ENCODE measurements at places on chromosomes 12 and 14.
A peak's percentile ranks its signal among the peaks of the same experiment; 100 is the strongest.

- no peak for DNase-seq
Measured at GRCh38 chr12:120378036-120378435, 9.1 kb upstream of the MSI1 start.

GRCh38 chr12:51527966-51528365 lies 63.1 kb upstream of the SCN8A start:
- DNase-seq, result no peak

DNA sequence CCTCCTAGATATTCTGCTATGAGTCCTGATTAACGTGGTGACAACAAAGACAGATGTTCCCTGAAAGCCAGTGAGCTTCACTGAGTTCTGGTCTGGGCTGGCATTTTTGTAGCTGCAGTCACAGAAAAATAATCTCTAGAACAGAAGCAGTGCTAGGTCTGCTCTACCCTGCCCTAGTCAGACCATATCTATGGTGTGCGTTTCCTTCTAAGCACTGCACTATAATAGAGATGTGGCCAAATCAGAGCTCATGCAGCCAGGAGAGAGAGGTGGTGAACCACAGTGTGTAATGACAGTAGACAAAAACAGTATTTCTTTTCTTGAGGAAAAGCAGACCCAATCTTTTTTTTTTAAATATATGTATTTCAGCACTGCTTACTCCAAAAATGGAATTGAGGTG lies 76.3 kb downstream of the CMAS start:
- DNase-seq, result no peak

DNA sequence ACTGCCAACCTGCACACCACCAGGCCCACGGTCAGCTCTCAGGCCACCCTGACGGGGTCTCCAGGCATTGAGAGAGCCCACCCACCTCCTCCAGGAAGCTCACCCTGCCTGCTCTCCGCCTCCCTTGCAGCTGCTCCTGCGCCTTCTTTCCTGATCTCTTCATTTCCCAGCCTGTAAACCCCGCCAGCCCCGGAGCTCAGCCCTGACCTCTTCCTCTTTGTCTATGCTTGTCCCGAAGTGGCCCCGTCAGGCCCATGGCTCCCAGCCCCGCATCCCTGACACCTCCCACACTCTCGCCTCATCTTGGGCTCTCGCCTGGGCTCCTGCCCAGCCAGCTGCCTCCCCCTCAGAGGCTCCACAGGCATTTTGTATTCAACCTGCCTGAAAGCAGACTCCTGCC lies 139.3 kb downstream of the CALM1 start:
- no peak for DNase-seq

- DNase-seq, result no peak
Measured at GRCh38 chr14:94239406-94239805, 53.7 kb downstream of the SERPINA10 start.

DNA sequence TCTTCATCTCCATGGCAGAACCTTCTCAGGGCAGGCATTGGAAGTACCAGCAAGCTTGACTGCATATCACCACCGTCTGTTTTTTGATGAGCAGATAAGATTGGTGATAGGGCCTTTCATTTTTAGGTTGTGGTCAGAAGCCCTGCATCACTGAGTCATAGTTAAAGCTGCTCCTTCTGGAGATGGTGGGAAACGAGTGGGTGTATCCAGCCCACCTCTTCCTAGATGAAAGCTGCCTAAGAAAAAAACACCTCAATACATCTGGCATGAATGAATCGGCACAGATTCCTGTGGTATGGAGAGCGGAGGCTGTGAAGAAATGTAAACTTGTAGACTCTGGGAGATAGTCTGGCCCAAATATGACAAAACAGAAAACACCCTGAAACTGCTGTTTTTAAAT lies 248.7 kb upstream of the EGLN3 start:
- no peak for DNase-seq

DNA sequence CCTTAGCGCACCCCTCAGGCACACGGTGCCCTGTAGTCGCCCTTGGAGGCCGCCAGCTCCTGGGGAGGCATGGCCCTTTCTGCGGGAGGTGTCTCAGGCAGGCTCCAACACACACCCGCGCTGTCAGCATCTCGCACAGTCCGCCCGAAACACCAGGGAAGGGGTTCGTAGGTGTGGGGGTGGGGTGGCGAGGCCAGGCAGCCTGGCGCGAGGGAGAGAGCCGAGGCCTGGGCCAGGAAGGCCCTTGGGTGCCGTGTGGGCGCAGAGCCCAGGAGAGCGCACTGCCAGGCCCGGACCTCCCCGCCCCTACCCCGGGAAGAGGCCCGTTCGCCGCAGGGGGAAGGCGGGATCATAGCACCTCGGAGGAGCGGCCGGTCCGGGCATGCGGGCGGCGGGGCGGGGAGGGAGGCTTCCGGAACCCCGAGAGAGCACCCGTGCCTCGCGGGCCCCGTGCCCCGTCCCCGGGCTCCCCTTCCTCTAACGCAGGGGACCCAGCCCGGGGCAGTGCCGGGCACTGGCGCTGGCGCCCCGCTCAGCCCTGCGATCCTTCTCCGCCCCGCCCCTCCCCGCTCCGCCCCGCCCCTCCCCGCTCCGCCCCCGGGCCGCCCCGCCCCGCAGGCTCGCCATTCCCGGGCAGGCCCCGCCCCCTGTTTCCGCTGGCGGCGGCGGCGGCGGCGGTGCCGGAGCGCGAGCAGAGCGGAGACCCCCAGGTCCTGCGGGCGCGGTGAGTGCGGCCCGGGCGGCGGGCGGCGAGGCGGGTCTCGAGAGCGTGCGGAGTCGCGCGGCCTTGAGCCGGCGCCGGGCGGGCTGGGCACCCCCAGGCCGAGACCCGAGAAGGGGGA lies at the start of gene TSPAN9:
Gene TSPAN9, plus strand, starts transcription at position 650 of the 842 bp plus-strand sequence. CDS start 123,815 bp downstream, outside the sequence.
- no peak for DNase-seq

- no peak for DNase-seq
Measured at GRCh38 chr12:27523305-27523641, 733 bp upstream of the PPFIBP1 start.

- no peak for DNase-seq
Measured at GRCh38 chr14:94952097-94952496, 182.2 kb upstream of the GSC start.

DNA sequence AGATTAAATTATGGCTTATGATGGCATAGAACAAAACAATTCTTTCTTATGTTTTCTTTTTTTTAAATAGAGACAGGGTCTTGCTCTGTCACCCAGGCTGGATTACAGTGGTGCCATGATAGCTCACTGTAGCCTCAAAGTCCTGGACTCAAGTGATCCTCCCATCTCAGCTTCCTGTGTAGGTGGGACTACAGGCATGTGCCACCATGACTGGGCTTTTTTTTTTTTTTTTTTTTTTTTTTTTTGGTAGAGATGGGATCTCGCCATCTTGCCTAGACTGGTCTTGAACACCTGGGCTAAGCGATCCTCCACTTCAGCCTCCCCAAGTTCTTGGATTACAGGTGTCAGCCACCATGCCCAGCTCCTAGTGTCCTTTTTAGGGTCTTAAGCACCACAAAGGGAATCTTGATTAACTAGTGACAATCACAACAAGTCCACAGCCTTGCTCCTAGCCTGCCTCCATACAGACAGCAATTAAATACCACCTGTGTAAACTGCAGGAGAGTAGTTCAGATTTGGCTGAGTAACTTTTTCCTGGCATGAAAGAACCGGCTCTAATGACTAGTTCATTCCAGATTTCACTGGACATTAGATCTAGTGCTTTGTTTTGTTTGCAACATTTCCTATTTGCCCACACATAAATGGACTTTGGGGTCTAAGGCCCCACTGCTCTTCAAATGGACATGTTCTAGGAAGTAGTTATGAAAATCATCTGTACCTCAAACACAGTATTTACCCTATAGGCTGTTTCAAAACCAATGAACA lies 61.6 kb downstream of the SH2B3 start:
- DNase-seq, result no peak

- DNase-seq, result peak; percentile 24
Measured at GRCh38 chr12:131642101-131642540, 68.8 kb upstream of the SFSWAP start.

- DNase-seq, result no peak
Measured at GRCh38 chr12:126160912-126161311, 1095.7 kb downstream of the AACS start.

DNA sequence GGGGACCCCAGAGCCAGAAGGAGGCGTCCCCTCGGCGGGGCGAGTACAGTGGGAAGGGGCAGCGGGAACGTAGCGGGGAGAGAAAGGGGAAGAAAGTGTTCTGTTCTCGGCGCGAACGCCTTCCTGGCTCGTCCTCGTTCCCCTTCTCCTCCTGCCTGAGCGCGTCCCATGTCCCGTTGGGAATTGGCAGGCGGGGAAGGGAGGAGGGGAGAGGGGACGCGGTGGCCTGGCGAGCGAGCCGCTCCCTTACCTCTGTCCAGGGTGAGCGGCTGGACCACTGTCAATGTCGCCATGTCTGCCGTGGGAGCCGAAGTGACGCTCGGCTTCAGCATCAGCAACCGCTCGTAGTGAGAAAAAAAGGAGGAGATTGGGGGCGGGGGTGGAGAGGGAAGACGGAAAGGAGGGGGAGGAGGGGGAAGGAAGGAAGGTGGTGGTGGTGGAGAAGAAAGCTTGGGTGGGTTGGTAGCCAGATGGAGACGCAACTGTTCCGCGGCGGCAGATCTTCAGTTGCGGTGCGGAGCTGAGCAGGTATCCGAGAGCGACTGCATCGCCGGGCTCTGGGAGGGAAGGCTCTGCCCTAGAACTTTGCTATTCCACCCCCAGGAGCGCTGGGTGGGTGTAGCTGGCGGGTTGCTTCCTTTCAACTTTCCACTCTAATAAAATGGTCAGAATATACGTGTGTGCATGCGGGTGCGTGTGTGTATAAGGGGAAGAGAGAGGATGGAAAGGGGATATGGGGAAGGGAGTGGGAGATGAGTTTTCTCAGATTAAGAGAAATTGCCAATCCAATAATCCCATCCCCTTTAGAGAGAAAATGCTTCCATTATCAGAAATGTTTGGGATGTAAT lies at the start of gene LIN7A:
Gene LIN7A, minus strand, starts transcription at position 544 of the 848 bp plus-strand sequence. Its CDS starts 212 bp downstream, at position 332.
- DNase-seq, result no peak

DNA sequence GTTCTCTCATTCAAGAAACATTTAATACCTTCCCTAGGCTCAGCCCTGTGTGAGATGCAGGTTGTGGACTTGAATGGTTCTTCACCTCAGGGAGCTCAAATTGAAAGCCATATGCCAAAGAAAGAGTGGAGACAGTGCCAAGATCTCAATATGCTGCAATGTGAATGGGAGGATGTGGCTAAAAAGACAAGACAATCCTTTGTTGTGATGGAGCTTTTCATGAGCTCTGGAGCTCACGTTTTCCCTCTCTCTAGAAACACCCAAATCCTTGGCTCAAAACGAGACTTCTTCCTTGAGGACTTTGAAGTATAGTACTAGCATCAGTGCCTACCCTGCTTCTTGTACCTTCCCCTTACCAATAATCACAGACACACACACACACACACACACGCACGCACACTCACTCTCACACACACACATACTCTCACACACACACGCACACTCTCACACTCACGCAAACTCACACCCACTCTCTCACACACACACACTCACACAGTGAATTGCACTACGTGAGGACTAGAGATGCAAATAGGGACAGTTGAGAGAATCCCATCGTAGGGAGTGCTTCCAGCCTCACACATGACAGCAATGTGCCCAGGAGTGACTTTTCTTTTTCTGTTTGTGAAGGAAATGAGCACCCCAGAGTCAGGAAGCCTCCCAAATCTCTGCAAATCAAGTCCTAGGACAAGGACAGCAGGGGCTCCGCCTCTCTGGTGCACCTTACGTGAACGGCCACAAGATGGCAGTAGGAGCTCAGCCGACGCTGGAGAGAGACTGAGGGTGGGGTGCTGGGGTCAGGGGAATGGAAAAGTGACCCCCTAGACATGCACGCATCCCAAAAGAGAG lies 231.4 kb downstream of the PCNX1 start:
- peak; percentile 21 for DNase-seq

DNA sequence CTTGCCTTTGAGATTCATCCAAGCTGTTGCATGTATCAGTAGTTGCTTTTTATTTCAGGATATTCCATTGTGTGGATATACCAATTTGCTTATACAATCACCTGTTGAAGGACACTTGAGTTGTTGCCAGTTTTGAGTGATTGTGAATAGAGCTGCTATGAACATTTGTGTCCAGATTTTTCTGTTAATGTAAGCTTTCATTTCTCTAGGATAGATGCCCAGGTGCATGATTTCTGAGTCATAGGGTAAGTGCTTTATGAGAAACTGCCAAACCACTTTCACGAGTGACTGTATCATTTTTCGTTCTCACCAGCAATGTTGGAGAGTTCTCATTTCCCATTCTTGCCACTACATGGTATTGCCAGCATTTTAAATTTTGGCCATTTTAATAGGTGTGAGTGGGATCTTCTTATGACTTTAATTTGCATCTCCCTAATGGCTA lies 434.6 kb upstream of the RGS6 start:
- no peak for DNase-seq

- peak; percentile 22 for DNase-seq
Measured at GRCh38 chr12:40946612-40947194, 241.4 kb upstream of the PDZRN4 start.

GRCh38 chr14:55921511-55921910 lies 196.7 kb upstream of the PELI2 start:
- no peak for DNase-seq

DNA sequence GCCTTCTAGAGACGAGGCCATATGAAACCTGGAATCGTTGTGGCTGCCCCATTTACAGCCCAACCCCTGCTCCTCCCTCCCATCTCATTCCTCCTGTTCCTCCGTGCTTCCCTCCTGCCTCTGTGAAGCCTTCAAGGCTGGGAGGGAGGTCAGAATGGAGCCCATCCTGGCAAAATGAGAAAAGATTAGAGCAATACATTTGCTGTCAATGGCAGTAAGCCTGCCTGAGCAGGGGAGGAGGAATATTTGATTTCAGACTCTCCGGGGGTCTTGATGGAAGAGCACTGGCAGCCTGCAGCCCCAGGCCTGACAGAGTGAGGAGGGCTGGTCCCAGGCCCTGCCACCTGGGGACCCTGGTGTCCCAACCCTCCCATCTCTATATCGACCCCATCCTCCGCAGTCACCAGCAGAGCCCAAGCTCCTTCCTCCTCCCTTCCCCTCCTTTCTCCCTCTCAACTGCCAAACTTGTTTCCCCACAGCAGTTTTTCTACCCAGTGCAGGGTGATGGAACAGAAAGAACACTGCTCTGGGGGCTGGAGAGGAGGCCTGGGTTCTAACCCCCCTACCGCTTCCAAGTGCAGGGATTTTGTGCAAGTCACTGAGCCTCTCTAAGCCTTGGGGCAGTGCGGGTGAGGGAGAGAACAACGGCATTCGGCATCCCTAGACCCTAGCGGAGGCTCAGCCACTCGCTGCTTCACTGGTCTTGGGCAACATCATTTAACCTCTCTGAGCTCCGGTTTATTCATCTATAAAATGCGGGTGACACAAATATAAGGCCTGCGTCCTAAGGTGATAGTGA lies 16.0 kb upstream of the RACGAP1 start:
- no peak for DNase-seq

DNA sequence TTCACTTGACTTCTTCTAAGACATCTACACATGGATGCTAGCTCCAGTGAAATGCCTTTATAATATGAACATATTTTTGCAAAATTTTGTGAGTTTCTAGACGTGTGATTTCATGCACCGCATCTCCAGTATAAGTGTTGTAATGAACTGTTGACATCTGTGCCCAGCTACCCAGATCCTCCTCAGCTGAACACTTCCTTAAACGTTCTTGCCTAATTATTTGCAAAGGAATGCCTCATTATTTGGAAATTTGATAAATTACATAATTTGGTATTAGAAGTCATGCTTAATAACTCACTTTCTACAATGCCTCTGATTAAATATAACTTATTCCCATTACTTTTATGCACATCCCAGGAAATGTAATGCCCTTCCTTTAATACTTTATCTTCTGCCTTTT lies 14.0 kb downstream of the OR11G2 start:
- no peak for DNase-seq

- DNase-seq, result no peak
Measured at GRCh38 chr12:6771091-6771495, 1.2 kb upstream of the LAG3 start.
